ENCODE measurements at places on chromosomes 13 and 19.

DNA sequence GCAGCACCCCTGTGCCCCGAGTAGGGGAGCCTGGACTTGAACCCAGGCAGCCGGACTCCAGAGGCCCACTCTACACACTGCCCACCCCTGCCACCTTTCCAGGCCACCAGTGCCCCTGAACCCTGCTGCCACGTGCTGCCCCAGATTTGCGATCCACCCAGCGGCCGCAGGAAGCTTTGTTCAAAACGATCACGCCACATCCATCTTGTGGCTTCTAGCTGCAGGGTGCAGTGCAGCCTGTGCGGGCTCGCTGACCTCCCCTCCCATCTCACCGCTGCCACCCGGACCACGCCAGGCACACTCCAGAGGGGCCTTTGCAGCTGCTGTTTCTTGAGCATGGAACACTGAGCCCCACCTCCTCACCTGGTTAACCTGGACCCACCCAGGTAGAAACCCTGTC lies 3.8 kb downstream of the RAVER1 start:
- no peak for DNase-seq

GRCh38 chr19:13120817-13121216 lies 2.8 kb downstream of the NACC1 start:
- DNase-seq: peak; percentile 73

DNA sequence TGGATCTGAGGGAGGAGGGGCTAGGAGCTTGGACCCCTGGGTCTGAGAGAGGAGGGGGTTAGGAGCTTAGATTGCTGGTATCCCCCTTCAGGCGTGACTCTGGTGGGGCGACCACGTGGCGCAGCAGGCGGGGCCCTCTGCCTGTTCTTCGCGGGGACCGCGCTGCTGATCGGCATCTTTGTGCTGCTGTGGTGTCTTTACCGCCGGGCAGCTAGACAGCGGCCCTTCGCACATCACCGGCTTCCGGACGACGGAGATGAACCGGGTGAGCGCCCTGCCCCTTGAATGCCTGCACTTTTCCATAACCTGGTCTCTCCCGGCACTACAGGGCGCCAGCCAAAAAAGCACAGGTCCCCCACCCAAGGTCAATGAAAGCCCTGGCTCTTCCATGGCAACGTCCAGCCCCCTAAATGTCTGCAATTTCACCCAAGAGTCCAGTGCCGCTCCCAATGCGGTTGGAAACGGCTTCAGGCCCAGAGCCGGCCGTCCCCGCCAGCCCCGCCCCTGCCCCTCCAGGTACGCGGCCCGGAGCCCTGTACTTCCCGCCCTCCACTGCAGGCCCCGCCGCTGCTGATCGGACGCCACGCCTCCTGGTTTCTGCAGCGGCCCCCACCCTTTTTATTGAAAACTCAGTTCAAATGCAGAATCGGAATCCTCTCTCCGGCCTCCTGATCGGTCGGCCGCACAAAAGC lies 2.8 kb downstream of the GFY start:
- DNase-seq: no peak

DNA sequence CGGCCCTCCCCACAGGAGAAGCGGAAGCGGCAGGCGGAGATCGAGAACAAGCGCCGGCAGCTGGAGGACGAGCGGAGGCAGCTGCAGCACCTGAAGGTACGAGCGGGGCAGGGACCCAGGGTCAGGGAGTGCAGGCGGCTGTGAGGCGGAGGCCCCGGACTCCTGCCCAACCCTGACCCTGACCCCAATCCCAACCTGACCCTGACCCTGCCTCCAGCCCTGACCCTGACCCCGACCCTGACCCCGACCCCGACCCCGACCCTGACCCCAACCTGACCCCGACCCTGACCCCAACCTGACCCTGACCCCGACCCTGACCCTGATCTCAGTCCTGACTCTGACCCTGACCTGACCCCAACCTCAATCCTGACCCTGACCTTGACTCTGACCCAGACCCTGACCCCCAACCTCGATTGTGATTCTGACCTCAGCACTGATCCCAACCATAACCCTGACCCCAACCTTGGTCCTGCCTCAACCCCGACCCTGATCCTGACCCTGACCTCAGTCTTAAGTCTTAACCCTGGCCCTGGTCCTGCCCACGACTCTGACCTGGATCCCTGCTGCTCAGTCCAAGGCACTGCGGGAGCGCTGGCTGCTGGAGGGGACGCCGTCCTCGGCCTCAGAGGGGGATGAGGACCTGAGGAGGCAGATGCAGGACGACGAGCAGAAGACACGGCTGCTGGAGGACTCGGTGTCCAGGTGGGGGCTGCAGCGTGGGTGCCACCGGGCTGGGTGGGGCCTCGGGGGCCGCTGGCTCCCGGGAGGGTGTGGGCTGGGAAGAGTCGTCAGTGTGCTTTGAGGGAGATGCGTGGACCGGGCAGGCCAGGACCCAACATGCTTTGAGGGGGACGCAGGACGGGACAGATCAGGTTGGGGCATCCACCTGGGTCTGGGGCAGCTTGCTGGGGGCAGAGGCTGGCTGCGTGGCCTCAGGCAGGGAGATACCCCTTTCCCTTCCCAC lies 18.5 kb downstream of the PALM start:
- DNase-seq: no peak

GRCh38 chr13:46899801-46900200 lies 2.9 kb upstream of the HTR2A start:
- DNase-seq: no peak

DNA sequence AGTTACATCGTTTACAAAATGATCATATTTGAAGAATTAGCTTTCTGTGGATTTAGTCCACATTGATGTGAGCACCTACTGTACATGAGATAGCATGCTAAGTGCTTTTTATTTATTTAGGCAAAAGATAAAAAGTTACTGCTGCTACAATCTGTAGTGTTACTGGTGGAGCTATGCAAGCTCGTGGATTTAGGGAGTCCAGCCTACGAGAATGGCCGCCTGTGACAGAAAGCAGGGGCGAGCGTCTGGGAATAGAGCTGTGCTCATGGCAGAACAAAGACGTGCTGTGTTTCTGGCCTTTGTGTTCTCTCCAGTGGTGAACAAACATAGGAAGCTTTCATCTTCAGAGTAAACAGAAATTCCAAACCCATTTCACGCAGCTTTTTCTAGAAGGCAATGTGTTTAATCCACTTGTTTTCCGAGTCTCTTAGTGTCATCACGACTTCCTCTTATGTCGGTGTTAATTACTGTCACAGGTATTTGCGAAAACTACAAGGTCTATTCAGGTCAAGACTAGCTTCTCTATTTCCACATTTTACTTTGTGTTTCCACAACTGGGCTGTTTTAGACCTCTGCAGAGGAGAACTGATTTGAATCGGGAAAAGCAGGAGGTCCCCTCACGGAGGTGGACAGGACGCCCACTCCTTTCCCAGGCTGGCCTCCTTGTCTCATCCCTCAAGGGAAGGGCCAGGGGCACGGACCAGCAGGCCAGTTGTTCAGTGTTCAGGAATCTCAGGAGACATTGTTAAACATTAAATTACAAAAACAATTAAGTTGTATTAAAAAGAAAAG lies 67.3 kb downstream of the ATP11A start:
- DNase-seq: no peak

DNA sequence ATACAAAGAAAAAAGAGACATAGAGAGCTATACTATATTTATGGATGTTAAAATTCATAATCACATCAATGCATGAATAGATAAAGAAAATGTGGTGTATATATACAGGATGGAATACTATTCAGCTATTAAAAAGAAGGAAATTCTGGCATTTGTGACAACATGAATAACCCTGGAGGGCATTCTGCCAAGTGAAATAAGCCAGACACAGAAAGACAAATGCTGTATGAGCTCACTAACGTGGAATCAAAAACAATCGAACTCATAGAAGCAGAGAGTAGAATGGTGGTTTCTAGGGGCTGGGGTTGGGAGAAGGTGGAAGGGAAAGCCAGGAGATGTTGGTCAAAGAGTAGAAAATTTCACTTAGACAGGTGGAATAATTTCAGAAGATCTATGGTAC lies 24.0 kb downstream of the UTP14C start:
- peak; percentile 50 for DNase-seq

DNA sequence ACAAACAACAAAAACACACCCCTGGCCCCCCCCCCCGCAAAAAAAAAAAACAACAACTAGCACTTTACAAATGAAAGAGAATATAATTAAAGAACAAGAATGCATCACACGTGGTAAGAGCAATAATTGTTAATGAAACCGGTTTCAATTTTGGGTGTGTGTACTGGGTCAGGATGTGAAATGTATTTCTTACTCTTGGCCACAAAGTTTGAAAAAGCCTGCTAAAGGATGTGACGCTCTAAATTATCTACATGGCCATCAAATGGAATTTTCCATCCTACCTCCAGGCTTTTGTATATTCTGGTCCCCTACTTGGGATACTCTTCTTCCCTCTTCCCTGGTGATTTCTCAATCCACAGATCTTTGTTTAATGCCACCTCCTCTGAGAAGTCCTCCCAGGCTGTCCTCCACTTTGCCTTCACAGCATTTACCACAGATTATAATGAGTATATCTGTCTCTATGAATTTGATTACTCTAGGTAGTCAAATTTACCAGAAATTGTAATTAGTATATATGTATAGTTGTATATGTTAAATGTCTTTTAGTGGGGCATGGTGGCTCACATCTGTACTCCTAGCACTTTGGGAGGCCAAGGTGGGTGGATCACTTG lies 2.1 kb downstream of the SARS2 start:
- no peak for DNase-seq

- DNase-seq: peak; percentile 56
Measured at GRCh38 chr13:28659621-28659970, 666 bp downstream of the POMP start.

GRCh38 chr13:46088821-46089562 lies 15.8 kb downstream of the CPB2 start:
- DNase-seq: no peak

- no peak for DNase-seq
Measured at GRCh38 chr13:84139561-84140158, 257.4 kb upstream of the SLITRK1 start.

DNA sequence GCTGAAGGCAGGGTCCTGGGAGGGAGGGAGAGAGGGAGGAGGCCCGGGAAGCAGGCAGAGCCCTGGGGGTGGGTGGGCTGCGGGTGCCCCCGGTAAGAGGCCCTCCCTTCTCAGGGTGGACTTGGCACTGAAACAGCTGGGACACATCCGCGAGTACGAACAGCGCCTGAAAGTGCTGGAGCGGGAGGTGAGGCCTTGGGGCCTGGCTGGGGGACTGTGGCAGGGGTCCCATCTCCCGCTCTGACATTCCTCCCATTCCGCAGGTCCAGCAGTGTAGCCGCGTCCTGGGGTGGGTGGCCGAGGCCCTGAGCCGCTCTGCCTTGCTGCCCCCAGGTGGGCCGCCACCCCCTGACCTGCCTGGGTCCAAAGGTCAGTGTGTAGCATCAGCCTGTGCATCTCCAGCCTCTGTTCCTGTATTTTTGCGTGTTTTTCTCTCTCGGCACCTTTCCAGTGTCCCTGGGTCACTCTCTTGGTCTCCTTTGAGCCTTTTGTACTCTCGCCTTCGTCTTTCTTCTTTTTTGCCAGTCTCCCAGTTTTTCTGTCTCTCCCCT lies 53.4 kb downstream of the TRPM4 start:
- no peak for DNase-seq

- peak; percentile 19 for DNase-seq
Measured at GRCh38 chr13:22357132-22357531, 686.3 kb downstream of the FGF9 start.

DNA sequence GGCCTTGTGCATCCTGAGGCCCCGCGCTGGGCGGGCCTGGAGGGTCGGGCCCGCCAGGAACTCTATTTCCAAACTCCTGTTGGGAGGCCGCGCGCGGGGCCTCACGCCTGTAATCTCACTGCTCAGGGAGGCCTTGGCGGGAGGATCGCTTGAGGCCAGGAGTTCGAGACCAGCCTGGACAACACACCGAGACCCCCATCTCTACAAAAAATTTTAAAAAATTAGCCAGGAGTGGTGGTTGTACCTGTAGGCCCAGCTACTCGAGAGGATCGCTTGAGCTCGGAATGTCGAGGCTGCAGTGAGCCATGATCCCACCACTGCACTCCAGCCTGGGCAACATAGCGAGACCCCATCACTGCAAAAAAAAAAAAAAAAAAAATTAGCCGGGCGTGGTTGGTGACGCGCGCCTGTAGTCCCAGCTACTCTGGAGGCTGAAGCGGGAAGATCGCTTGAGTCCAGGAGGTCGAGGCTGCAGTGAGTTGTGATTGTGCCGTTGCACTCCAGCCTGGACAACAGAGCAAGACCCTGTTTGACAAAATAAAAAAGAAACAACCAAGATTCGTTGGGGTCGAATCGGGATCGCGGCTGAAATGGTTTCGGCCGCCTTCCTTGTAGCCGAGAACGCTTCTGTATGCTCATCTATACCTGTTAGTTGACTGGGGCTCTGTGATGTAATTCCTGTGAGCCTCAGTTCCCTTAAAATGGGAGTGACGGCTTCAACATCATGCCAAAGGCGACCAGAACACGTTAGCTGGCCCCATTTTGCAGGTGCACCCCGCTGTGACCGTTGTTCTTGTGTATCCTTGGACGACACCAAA lies 636 bp downstream of the SF3A2 start:
- DNase-seq: no peak
